OCI-LY7 (cell line): ENCODE measurements at places on chromosomes 5 and 9.

GRCh38 chr9:134214766-134215419, 50.5 kb upstream of the RNU6ATAC start:
- no peak for DNase-seq

- no peak for DNase-seq
Measured at GRCh38 chr5:145473042-145473642, 362.0 kb downstream of the PRELID2 start.

GRCh38 chr5:65103756-65104440, 335.2 kb downstream of the CWC27 start:
- no peak for DNase-seq

GRCh38 chr5:62346748-62347147, 40.7 kb downstream of the KIF2A start:
- no peak for DNase-seq

DNA sequence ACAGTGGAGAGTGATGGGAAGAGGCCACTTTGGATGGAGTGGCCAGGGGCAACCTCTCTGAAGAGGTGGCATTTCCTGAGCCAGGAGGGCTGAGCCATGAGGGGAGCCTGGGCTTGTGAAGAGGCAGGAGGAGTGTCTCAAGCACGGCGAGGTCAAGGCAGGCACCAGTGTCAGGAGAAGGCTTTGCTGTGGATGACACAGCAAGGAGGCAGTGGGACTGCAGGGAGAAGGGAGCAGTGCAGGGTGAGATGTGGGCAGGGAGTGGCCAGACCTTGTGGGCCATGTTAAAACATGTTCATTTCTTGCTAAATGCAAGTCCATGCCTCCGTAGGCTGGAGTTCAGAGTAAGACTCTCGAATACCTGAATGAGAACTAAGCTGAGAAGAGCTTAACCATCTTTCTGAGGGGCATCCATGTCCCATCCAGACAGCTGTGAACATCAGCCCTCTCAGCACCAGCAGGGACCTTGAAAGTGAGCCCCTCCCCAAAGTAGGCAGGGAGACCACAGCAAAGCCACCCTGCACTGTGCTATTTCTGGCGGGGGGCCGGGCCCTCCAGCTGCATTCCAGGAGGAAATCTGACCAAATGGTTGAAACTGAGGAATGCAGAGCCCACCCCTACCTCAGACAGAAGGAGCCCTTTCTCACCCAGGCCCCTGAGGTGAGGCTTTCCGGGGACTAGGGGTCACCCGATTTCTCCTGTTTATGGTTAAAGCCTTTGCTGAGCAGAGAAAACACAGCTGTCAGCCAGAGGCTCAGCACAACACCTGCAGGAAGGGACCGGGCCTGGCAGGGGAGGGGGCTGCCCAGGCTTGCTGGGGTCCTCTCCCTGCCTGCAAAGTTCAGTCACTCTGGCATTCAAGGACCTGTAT, 16.1 kb upstream of the ARSI start:
- no peak for DNase-seq
